ENCODE measurements at places on chromosomes 4 and X. TPM values are rescaled to one million over a fixed set of nuclear protein-coding genes. Genes with fewer than 3 reads are reported as not detected.

DNA sequence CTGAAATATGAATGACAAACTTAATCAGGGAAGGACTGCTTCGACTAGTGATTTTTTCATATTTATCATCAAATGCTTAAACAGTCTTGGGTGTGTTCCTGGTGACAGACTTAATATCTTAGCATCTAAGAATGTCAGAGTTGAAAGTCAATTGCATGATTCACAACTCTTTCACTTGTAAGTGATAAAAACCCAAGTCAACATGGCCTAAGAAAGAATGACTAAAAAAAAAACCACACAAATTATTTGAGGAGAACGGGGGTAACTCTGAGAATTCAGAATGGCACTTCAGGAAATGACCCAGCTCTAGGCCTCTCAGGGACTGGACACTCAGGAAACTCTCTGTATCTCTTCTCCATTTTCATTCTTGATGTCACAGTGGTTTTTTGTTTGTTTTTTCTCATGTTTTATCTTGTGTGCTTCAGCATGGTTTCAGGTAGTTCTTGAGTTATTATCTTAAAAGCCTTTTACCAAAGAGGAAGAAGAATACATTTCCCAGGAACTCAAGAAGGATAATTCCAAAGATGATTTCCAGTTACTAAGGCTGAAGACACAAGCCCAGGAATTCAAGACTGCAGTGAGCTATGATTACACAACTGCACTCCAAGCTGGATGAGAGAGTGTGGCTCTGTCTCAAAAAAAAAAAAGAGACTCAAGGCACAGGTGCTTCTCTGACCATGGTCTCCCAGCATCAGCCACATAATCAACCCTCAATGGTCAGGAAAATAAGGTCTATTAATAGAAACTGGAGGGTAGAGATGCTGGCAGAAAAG, 1697.8 kb upstream of the IGFBP7 start:
- DNase-seq, result no peak

- no peak for DNase-seq
Observed at GRCh38 chrX:5907207-5907606, 321.5 kb downstream of the NLGN4X start.

- no peak for DNase-seq
Observed at GRCh38 chr4:150723727-150724411, 141.9 kb downstream of the MAB21L2 start.

DNA sequence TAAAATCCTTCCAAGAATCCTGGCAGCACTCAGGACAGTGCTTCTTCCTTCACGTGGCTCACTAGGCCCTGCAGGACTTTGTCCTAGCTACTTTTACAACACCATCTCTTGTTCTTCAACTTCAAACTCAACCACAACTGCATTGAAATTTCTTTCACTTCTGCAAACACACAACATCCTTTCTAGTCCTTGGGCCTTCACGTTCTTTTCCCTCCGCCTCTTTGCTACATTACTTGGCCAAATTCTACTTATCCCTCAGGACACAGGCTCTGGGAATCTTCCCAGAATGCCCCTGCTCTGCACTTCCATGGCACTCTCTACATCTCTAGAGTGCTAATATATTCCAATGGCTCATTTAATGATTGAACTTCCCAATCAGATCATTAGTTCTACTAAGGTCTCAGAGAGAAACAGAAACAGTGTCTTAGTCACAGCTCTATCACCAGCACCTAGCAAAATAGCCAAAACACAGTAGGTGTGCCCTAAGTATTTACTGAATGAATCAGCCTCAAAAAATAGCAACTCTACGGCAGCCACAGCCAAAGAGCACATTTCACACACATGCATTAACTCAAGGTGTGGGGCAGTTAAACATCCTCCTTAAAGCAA, 73.3 kb downstream of the MANBA start:
- DNase-seq, result peak; percentile 75

- DNase-seq, result peak; percentile 20
Observed at GRCh38 chrX:153551135-153551534, 33.7 kb downstream of the ATP2B3 start.

DNA sequence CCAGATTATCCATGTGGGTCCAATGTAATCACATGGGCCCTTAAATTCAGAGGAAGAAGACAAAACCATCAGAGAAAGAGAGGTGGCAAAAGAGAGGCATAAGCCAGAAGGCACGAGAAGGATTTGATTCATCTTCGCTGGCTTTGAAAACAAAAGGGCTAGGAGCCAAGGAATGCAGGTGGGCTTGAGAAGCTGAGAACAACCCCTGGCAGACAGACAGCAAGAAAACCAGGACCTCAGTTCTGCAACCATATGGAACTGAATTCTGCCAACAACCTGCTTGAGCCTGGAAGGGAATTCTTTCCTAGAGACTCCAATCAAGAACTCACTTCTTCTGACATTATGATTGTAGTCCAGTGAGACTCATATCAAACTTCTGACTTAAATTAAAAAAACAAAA, 1531.8 kb downstream of the PCDH7 start:
- DNase-seq, result no peak

DNA sequence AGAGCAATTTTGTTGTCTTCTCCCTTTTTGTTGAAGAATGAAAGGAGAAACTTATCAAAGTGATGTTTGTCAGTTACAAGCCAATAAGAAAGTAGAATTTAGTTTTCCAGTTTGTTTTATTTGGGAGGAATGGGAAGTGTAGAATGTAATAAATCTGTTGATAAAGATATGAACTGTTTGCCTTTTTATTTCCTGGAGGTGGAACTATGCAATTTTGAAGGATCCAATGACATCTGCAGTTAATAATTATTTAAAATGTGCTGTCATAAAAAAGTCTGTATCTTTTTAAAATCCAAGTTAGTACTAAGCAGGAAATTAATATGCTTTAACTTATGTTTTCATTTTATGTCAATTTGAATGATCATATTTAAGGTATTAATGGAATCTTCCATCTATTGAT, 44.9 kb downstream of the PF4 start:
- no peak for DNase-seq

- DNase-seq, result no peak
Observed at GRCh38 chr4:170398218-170398617, 308.5 kb upstream of the AADAT start.

DNA sequence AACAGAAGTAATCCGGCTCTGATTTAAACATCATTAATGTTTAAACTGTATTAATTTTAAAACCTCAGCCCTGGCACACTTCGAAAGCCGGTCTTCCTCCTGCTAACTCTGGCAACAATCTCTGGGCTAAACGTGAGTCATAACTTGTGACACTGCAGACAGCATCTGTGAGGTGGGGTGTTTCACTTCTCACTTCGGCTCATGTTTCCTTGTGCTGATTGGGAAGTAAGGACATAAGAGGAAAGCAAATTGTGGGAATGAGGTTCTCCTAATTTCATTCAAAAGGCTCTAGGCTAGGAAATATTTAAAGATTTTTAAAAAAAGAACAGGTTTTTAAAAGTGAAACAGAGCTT, 139.9 kb upstream of the USP9X start:
- DNase-seq, result peak; percentile 90

GRCh38 chrX:38803243-38803587, 2.0 kb downstream of the MID1IP1 start:
- peak; percentile 38 for DNase-seq

HSD17B13 gene
- 0.19 TPM for polyA plus RNA-seq

SYTL5 gene
- 0.27 TPM for polyA plus RNA-seq
